ENCODE measurements at places on chromosomes 7 and 10. TPM values are rescaled to one million over a fixed set of nuclear protein-coding genes. Genes with fewer than 3 reads are reported as not detected.

HTR5A gene
- not detected for total RNA-seq

DNA sequence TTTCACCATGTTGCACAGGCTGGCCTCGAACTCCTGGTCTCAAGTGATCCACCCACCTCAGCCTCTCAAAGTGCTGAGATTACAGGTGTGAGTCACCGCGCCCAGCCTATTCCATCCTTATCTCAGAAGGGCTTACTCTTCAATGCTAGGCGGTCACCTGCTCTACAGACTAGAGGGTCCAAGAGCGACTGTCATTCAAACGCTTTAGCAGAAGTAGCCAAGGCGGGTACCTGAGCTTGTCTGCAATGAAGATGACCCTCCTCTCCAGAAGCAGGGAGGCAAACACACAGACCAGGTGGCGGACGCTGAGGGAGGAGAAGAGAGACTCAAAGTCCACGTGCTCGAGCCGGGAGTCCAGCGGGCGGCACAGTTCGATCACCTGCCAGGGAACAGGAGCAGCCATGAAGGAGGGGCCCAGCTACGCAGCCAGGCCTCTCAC, 65.1 kb upstream of the MKRN1 start:
- no peak for ATAC-seq

ASB4 gene
- total RNA-seq, result not detected

- ATAC-seq, result no peak
Observed at GRCh38 chr7:104179178-104179577, 28.6 kb downstream of the ORC5 start.

DNA sequence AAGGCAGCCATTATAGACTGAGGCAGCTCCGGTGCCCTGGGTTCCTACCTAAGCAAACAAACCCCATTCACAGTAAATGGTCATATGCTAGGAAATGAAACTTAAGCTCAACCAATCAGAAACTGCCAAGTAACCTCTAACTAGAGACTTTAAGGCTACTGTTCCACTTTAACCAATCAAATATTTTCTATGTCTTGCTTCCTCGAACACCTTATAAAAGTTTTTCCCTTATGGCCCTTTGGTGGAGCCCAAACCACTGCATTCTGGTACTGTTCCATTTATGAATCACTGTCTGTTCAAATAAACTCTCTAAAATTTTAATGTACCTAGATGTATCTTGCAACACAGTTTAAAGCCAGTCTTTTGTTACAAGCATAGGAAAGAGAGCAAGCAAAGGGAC, 361.1 kb downstream of the HGF start:
- no peak for ATAC-seq

KCNIP2 gene
- 0.89 TPM for total RNA-seq

- ATAC-seq, result no peak
Observed at GRCh38 chr10:110363572-110364411, 59.1 kb upstream of the SMNDC1 start.

DNA sequence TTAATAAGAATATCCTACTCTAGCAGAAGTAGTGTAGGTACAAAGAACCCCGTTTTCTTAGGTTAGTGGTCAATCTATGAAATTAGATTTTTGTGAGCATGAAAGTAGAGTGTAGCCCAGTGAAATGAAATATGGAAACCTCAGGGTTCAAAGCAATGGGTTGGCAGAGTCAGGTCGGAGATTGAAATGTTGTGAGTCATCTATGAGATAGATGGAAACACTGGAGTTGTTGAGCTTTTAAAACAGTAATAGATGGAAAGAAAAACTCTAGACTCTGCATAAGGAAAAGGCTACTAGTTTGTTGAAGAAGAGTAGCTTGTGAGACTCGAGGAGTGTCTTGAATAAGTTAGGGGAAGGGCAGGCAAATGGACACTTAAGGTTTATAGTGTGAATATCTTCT, 251.9 kb downstream of the EXOC4 start:
- no peak for ATAC-seq

- no peak for ATAC-seq
Observed at GRCh38 chr7:2575046-2575732, 16.4 kb downstream of the IQCE start.

DNA sequence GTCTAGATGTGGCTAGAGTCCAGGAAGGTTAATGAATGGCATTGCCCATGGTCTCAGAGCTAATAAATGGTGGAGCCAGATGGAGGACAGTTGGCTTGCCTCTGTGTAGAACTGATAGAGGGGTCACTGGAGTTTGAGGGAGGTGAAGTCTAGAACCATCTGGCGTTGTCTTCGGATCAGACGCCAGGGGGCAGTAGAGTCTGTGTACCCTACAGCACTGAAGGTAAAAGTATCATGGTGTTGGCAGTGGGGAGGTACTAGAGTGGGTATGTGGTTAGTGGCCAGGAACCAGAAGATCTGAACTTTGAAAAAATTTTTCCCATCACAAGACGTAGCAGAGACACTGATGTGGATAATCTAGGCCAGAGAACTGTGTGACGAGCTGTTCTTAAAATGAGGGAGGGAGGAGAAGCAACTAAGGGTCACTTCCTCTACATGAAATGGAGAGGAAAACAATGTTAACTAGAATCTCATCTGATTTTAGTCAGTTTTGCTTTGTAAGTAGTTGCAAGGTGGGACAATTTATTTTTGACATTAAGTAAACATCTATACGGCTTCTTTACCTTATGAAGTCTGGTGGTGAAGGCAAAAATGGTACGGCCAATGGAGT, 227.9 kb upstream of the PRSS58 start:
- no peak for ATAC-seq

DNA sequence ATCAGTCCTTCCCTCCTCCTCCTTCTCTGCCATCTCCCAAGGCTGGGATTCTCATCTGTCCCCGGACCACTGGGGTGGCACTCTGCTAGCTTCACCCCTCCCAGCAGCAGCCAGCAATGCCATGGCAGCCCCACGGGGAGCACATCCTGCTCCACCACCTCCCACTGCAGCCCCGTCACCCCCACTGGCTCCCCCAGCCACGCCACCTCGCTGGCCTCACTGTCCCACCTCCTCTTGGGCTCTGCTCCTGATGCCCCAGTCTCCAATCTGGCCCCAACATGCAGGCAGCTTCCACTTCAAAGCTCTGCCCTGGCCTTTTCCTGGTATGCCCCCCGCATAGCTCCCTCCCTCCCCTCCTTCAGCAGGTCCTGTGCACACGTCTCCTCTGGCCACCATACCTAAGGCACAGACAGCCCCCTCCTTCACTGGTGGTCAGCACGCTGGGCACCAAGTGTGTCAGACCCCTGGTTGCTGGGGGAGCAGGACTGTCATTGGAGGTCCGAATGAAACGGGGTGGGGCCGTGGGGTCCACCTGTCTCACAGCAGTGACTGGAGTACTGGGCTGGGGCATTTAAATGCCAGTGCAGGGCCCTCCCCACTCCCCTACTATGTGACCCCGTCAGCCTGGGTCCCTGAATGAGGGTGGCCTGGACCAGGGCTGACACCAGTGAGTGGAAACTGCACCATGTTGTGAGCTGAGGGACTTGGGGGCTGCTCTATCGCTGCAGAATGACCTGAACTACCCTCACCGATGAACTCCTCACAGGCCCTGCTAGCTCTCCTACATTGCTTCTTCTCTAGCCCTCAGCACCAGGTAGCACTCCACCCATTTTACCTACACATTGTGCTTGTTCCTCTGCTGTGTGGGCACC, 38.7 kb downstream of the RASGEF1A start:
- ATAC-seq, result no peak

ARL3 gene
- total RNA-seq, result 9.8 TPM

DNA sequence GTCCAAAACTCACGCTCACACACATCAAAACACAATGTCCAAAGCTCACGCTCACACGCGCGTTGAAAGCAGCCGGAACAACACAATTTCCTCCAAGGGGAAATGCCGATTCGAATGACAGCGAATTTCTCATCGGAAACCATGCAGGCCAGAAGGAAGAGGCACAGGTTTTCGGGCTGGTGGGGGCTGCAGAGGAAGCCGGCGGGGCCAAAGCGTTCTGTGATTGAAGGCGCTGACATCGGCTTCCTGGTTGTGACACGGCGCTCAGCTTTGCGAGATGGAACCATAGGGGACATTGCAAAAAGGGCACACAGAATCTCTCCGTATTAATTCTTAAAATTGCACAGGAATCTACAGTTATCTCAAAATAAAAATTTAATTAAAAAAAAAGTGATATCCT, 61.3 kb downstream of the FOXL3 start:
- ATAC-seq, result no peak

DNA sequence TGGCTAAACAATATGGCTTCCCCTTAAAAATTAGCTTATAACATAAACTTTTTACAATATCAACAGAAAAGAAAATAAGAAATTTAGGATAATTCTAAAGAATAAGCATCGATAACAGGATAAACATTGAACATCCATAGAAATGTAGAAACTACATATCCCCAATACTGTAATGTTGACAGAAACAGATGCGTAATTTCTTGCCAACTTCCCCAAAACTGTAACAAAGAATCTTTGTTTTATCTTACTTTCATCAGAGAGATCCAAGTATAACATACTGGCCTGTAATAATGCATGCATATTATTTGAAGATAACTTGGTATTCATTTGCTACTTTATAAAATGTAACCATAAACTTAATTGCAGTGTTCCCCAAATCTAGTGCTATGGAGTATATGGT, 339.9 kb downstream of the ARL4A start:
- no peak for ATAC-seq

HOXA10 gene
- total RNA-seq, result not detected

- no peak for ATAC-seq
Observed at GRCh38 chr10:69686866-69687265, 56.8 kb downstream of the FAM241B start.

GRCh38 chr7:76357475-76358010, 1.2 kb downstream of the YWHAG start:
- ATAC-seq, result no peak

GRCh38 chr7:18530224-18531179, 35.0 kb downstream of the HDAC9 start:
- ATAC-seq, result no peak

PDK4 gene
- total RNA-seq, result 603 TPM

DNA sequence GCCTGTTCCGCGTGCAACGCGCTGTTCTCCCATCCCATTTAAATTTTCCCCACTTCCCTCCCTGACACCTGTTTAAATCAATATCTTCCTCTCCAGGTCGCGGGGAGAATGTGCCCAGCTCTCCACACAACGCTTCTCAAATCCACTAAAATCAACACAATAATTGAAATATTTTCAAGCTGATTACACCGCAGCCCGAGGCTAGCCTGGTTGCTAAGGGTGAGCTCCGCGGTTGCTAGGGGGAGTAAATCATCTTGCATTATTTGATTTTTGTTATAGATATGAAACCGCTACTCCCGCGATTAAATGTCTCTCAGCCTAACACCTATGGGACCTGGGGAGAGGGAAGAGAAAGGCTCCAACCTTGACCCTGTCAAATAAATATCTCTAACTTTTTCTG, 36.2 kb downstream of the UNCX start:
- ATAC-seq, result no peak

GRCh38 chr7:79471699-79472098, 18.2 kb upstream of the MAGI2 start:
- no peak for ATAC-seq

FEZF1 gene
- not detected for total RNA-seq

ATG9B gene
- 0.15 TPM for total RNA-seq

TRPV6 gene
- not detected for total RNA-seq

DNA sequence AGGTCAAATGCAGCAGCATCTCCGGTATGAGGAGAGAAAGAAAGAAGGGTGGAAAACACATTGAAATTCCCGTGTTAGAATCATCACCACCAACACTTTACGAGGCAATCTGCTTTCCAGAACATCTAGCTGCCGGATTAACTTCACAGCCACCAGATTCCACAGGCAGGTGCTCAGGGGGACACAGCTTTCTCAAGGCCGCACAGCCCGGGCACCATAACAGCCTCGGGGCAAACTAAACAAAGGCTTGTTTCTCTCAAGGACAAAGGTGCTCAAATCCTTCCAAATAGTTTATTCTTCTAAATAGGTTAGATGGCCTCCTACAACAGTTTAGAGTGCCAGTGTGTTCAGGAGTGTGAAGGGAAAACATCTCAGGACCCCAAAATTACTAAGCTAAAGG, 156.3 kb downstream of the DIP2C start:
- ATAC-seq, result no peak

DNA sequence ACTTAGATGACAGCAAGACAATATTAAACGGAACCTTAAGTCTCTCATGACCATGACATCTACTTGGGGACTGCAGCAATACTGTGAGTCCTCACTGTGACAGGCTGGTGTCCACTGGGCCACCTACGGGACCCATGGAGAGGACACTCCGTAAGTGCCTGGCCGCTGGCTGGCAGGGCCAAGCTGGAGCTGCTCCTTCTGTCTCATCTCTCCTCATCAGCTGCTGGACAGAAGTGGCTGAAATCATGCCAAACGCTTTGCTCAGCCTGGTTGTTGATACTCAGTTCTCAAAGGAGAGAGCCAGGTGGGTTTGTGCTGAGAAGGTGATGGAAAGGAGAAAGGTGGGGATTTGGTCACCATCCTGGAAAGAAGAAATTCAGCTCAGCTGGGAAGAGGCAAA, 33.3 kb downstream of the AFAP1L2 start:
- ATAC-seq, result no peak

DNA sequence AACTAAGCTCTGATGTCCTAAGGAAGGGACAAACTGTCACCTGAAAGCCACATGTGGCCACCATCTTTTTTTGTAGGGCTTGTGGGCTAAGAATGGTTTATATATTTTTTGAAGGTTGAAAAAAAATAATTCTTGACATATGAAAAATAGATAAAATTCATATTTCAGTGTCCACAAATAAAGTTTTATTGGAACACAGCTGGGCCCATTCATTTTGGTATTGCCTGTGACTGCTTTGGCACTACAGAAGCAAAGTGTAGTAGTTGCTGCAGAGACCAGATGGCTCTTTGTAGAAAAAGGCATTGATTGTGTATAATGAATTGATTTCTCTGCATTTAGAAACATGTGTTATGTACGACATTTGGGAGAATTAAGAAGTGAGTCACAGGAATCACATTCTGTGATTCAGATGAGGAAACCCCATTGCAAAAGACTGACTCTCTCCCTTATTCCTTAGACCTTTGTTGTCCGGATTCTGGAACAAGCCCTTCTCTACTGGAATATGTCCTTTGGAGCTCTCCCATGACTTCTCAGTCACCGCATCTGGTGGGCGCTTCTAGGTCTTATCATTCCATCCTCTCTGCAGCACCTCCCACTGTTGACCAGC, 438.7 kb downstream of the LRMDA start:
- ATAC-seq, result no peak

DNA sequence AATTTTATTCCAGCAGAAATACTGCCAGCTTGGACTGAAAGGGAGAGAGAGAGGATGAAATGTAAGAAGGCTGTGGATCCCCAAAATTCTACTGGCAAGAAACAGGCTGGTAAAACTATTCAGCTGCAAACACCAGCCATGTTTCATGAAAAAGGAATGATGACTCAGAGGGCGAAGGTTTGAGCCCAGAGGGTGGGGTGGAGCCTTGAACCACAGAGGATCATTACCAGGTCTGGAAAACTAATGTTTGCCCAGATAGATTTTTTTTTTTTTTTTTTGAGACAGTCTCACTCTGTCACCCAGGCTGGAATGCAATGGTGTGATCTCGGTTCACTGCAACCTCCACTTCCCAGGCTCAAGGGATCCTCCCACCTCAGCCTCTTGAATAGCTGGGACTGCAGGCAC, 41.7 kb upstream of the NRF1 start:
- ATAC-seq, result no peak

GRCh38 chr10:92657024-92657423, 32.7 kb upstream of the HHEX start:
- ATAC-seq, result no peak

All from gastroesophageal sphincter (tissue), 4 donors.